Activated CD8-positive, alpha-beta T cell treated with anti-CD3 and anti-CD28 coated beads, Interleukin-2, amount 10 ng/mL, durations not matched to agents 7 days and 5 days (primary cell): ENCODE measurements at places on chromosomes 5 and 9.
A peak's percentile ranks its signal among the peaks of the same experiment; 100 is the strongest.

DNA sequence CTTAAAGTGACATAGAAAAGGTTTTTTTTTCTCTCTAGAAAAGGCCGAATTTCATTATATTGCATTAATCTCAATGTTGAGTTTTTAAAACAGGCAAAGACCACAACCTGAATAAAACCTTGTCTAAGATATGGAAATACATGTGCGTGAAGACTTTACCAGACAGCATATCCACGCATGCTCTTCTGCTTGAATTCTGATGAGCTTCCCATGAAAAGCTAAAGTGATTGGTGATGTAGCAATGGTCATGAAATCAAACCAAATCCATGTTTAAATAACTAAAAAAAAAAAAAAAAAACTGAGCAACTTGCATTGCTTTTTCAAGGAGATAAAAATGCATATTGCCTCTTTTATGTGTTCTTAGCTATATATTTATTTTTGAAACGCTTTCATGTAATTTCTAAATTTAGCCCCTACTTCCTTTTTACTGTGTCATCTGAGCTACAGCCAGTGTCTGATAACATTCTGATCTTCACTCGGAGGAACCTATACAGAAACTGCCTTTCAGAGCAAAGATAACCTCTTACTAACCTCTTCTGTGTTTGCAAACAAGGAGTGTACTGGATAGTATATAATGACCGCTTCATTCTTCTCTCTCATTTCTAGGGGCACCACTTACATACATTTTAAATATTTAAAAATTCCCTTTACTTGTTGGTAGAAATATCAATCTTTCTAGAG, 179.1 kb upstream of the GNA14 start:
- no peak for DNase-seq

- no peak for DNase-seq
These were observed 132.7 kb upstream of the LPCAT1 start for GRCh38 chr5:1656271-1656975.

- no peak for DNase-seq
These were observed 60.1 kb upstream of the HSPA9 start for GRCh38 chr5:138635265-138635664.

- DNase-seq = no peak
These were observed 69.5 kb downstream of the SH3TC2 start for GRCh38 chr5:148993283-148993936.

DNA sequence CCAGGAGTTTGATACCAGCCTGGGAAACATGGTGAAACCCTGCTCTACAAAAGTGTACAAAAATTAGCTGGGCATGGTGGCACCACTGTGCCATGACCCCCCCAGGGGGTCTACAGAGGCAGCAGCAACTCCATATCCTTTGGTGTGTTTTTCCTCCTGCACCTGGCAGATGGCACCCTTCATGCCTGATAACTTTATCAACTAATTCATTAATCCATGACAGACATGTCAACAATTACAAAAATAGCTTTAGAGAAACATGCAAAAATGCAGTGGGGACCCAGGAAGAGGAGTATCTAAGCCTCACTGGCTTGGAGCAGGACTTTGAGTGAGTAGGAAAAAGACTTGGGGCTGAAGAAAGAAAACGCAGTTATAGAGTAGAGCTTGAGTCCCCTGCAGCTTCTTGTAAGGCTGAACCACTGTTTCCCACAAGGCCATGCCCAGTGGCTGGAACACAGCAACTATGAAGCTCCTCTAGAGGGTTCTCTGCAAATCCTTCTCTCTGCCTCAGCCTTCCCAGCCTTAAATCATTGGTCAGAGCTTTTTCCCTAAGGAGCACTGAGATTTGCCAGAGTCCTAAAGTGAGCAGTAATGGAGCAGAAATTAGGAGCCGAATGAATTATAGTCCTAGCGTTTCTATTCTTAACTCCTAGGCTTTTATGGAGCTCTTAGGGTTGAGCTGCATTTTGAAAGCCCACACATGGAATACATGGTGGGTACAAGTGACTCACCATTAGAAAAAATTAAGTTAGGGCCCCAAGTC, 25.5 kb upstream of the B4GALT1 start:
- no peak for DNase-seq

- peak; percentile 41 for DNase-seq
These were observed 93.4 kb downstream of the KCNIP1 start for GRCh38 chr5:170597109-170597751.

- DNase-seq = no peak
These were observed 154.3 kb upstream of the PITX1 start for GRCh38 chr5:135188233-135188914.

DNA sequence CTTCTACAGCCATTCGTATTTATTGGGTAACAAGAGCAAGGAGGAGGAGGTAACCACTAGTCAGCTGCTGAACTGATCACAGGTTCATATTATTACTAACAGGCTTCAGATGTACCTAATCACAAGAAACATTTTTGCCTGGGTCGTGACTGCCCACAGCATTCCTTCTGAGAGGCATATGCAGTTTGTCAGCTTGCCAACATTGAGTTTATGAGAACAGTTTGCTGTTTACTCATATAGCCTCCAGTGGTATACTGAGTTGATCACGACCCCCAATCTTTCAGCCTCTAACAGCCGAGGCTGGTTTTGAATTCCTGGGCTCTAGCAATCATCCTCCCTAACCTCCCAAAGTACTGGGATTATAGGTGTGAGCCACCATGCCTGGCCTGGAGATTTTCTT, 693.6 kb downstream of the TLE1 start:
- DNase-seq = no peak

- peak; percentile 80 for DNase-seq
These were observed 8.7 kb downstream of the CCL21 start for GRCh38 chr9:34701023-34701768.

GRCh38 chr5:124621279-124621678, 125.2 kb downstream of the ZNF608 start:
- DNase-seq = no peak

DNA sequence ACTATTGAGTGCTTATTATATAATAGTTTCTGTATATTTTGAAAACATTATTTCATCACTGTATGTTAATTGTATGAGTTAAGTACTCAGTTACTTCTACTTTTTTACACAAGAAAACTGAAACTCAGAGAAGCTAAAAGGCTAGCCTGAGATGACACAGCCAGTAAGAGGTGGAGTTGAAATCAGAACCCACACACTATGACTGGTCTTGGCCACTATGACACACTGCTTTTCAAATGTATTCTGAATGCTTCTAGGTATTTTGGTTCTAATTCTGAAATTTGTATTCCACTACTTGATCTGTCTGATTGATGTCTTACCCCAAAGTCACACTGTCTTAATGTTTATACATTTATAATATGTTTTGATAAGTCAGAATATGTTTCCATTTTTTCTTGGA, 181.8 kb downstream of the ZDHHC21 start:
- no peak for DNase-seq

GRCh38 chr9:118635416-118635815, 733.8 kb downstream of the BRINP1 start:
- DNase-seq = no peak

- DNase-seq = no peak
These were observed 40.7 kb upstream of the PPP3R2 start for GRCh38 chr9:101635473-101635872.

- DNase-seq = no peak
These were observed 10.0 kb downstream of the MAP3K1 start for GRCh38 chr5:56825222-56825824.

- DNase-seq = no peak
These were observed 11.2 kb downstream of the ALG2 start for GRCh38 chr9:99210572-99210971.

DNA sequence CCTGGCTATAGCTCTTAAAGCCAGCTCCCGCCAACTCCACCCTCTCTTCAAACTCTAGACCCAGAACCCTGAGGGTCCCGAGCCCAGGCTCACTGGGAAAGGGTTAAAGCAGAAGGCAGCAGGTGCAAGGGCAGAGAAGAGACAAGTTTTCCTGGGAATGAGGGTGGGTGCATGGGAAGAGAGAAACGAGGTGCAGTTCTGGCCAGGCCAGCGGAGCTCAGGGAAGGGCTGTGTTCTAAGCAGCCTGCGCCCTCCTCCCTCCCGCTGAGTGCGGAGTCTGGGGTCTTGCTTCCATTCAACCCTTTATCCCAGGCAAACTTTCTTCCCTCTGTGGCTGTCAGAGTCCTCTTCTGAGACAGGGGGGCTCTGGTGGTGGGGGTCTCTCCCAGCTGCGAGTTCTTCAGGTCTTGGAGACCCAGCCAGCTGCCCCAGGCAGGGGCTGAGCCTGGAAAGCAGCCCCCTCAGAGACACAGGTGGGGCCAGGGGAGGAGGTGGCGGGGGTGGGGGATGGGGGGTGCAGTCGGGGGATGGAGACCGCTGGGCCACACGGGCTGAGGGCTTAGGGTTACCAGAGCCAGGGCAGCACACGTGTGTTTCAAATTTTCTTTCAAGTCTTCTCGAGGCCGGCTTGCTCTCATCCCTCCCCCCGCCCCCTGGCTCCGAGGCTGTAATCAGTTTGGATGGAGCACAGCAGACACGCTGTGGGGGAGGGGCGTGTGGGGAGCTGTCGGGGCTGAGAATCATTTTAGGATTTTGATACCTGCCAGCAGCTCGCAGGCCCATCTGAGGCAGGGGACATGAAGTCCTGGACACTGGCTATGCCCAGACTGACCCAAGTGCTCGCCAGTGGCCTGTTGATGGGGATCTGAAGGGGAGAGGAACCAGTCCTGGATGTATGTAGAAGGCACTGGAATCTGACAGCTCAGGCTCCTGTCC, 169.6 kb upstream of the SMIM23 start:
- DNase-seq = no peak
